ENCODE measurements at places on chromosomes 11 and 22. TPM values are rescaled to one million over a fixed set of nuclear protein-coding genes. Genes with fewer than 3 reads are reported as not detected.

ABCG4 gene
- not detected for total RNA-seq

GRCh38 chr11:18307461-18308139, 14.3 kb downstream of the HPS5 start:
- H3K36me3 ChIP-seq: peaks cover 1% of the 10 kb centered on the region
- H3K27me3 ChIP-seq: no peaks in the 10 kb centered on the region
- no peak overlapping the region for H3K4me3 ChIP-seq

- DNase-seq: peak; percentile 90
- H3K27me3 ChIP-seq: no peaks in the 10 kb centered on the region
- H3K4me1 ChIP-seq: peaks cover 86% of the 10 kb centered on the region
- peak overlapping the region; percentile 12 for H3K4me3 ChIP-seq
- peaks cover 31% of the 10 kb centered on the region for H3K36me3 ChIP-seq
These were observed 6.6 kb upstream of the CDC42BPG start for GRCh38 chr11:64850979-64851567.

- no peak for DNase-seq
- H3K36me3 ChIP-seq: no peaks in the 10 kb centered on the region
- H3K27ac ChIP-seq: no peak overlapping the region
- no peaks in the 10 kb centered on the region for H3K4me1 ChIP-seq
These were observed 25.5 kb downstream of the KCNJ5 start for GRCh38 chr11:128916681-128917080.

GRCh38 chr11:28690746-28691145, 582.6 kb downstream of the METTL15 start:
- no peak overlapping the region for H3K4me3 ChIP-seq
- no peaks in the 10 kb centered on the region for H3K36me3 ChIP-seq
- no peaks in the 10 kb centered on the region for H3K4me1 ChIP-seq

- H3K27ac ChIP-seq: no peak overlapping the region
- H3K4me3 ChIP-seq: no peak overlapping the region
- H3K27me3 ChIP-seq: peaks cover 4% of the 10 kb centered on the region
- H3K4me1 ChIP-seq: no peaks in the 10 kb centered on the region
These were observed 12.2 kb downstream of the OR8D1 start for GRCh38 chr11:124301548-124301947.
